ENCODE measurements at places on chromosomes 7 and 10. TPM values are rescaled to one million over a fixed set of nuclear protein-coding genes. Genes with fewer than 3 reads are reported as not detected.

GRCh38 chr7:103387242-103387641 lies 39.8 kb downstream of the PSMC2 start:
- no peaks in the 10 kb centered on the region for H3K27me3 ChIP-seq
- DNase-seq: no peak

GRCh38 chr7:129334473-129334872 lies 99.8 kb upstream of the STRIP2 start:
- peaks cover 15% of the 10 kb centered on the region for H3K4me1 ChIP-seq
- H3K27ac ChIP-seq: no peak overlapping the region
- H3K36me3 ChIP-seq: no peaks in the 10 kb centered on the region
- no peak overlapping the region for H3K4me3 ChIP-seq
- no peak for DNase-seq

GRCh38 chr10:132444877-132445351 lies 47.9 kb downstream of the PWWP2B start:
- no peak overlapping the region for H3K27ac ChIP-seq
- no peaks in the 10 kb centered on the region for H3K36me3 ChIP-seq
- no peak overlapping the region for H3K4me3 ChIP-seq
- DNase-seq: no peak

- no peak for DNase-seq
- no peaks in the 10 kb centered on the region for H3K36me3 ChIP-seq
- H3K27ac ChIP-seq: no peak overlapping the region
- H3K4me1 ChIP-seq: peaks cover 39% of the 10 kb centered on the region
These were observed 473 bp upstream of the CCDC201 start for GRCh38 chr7:45873355-45873754.

DNA sequence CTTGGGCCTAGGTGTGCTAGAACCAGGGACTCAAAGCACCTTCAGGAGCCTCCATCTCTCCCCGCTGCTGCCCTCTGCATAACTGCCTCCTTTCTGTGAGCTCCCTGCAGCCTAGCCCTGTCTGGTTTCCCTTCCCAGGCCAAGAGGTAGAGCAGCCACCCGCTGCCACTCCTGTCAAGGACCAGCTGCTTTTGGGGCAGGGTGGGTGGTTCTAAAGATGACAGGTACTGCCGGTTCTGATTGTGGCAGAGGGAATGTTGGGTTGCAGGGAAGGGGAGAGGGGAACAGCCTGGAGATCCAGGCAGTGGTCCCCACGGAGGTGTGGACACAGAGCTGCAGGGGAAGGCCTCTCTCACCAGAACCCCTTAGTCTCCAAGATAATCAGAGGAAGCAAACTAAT lies 3.7 kb upstream of the FLNC start:
- no peaks in the 10 kb centered on the region for H3K27me3 ChIP-seq
- no peaks in the 10 kb centered on the region for H3K36me3 ChIP-seq
- peak overlapping the region; percentile 85 for H3K27ac ChIP-seq
- no peak for DNase-seq

- H3K27me3 ChIP-seq: peaks cover 85% of the 10 kb centered on the region
- H3K27ac ChIP-seq: no peak overlapping the region
- peak; percentile 36 for DNase-seq
- H3K4me1 ChIP-seq: no peaks in the 10 kb centered on the region
These were observed 23.9 kb upstream of the PPP1R17 start for GRCh38 chr7:31663072-31663471.

The BTBD16 gene
- not detected for total RNA-seq

DNA sequence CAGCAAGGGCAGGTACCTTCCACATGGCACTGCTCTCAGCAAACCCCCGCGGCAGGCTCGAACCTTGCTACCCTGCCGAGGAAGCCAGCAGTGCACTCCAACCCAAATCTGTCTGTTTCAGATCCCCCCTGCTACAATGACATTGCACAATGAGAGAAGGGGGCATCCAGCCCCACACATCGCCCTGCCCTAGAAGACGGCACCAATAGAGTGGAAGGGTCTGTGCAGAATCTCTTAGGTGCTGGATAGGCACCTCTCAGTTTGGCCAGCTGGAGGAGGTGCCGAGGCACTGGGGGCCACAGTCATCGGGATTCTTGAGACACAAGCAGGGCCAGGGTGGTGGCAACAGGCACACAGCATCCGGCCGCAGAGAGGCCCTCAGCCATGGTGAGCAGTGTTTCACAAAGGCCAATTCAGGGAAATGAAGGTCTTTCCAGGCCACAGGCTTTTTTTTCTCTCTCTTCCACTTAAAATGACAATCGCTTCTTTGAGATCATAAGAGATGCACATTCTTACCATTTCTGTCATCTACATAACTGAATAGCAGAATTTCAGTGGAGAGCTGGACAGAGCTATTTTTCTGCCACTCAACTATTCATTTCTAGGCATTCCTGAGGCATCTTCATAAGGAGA lies 281.3 kb downstream of the TNS3 start:
- no peak overlapping the region for H3K4me3 ChIP-seq
- no peaks in the 10 kb centered on the region for H3K4me1 ChIP-seq
- no peak for DNase-seq
- H3K27me3 ChIP-seq: no peaks in the 10 kb centered on the region
- H3K36me3 ChIP-seq: peaks cover 29% of the 10 kb centered on the region

GRCh38 chr10:10946801-10947200 lies 70.9 kb upstream of the CELF2 start:
- no peaks in the 10 kb centered on the region for H3K4me1 ChIP-seq
- H3K27ac ChIP-seq: no peak overlapping the region
- no peak overlapping the region for H3K4me3 ChIP-seq
- H3K27me3 ChIP-seq: no peaks in the 10 kb centered on the region

The GIMAP6 gene
- total RNA-seq: 1.2 TPM

GRCh38 chr7:71652510-71652909 lies 520.6 kb downstream of the GALNT17 start:
- no peak overlapping the region for H3K27ac ChIP-seq
- DNase-seq: no peak
- H3K4me1 ChIP-seq: no peaks in the 10 kb centered on the region
- no peaks in the 10 kb centered on the region for H3K27me3 ChIP-seq

- no peak overlapping the region for H3K27ac ChIP-seq
- no peaks in the 10 kb centered on the region for H3K36me3 ChIP-seq
- DNase-seq: no peak
- H3K4me3 ChIP-seq: no peak overlapping the region
These were observed 200.0 kb upstream of the BMPER start for GRCh38 chr7:33705333-33705833.

The NEURL1 gene
- 1.7 TPM for total RNA-seq

The HOXA2 gene
- total RNA-seq: 1.8 TPM

All from PC-3 (cell line).